ENCODE measurements at places on chromosomes 7 and 10.

- no peak for DNase-seq
Observed at GRCh38 chr10:84294766-84295447, 33.5 kb upstream of the CCSER2 start.

DNA sequence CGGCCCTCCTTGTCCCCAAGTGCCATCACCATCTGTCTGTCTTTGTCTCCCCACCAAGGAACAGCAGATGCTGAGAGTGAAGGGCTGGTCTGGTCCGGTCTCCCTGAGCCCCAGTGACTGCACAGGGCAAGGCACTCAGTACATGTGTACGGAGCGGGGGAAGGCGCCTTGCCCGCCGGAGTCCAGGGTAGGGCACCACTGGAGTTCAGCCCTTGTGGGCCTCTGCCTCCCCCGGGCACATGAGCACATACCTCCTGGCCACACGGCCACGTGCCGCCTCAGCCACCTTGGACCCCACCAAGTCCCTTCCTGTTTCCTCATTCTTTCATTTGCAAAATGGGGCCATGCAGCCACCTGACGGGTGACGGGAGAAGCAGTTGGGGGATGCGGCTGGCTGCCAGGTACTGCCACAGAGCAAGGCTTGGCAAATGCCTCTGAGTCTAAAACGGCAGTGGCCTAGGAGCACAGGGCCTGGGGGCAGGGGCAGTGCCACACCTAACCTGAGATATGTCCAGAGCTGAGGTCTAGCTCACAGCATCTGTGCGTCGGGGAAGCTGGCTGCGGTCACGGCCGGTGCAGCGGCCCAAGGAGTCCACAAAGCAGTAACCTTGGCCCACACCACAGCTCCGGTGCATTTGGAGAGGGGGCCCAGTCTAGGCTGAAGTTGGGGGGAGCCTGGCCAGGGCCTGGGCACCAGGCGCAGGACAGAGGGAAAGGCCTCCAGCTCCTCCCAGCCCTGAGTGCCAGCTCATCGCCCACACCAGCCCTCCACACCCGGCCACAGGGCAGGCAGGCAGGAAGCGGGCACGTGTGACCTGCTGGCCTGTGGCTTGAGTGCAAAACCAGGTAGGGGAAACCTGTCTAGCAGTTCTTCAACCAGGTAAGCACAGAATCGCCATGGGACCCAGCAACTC lies 5.2 kb downstream of the ADAP1 start:
- DNase-seq = no peak

- no peak for DNase-seq
Observed at GRCh38 chr7:84196084-84196503, 1.5 kb upstream of the SEMA3A start.

GRCh38 chr10:114053946-114054345 lies 10.3 kb downstream of the ADRB1 start:
- DNase-seq = no peak

- no peak for DNase-seq
Observed at GRCh38 chr10:6912424-6912823, 332.3 kb upstream of the PRKCQ start.

DNA sequence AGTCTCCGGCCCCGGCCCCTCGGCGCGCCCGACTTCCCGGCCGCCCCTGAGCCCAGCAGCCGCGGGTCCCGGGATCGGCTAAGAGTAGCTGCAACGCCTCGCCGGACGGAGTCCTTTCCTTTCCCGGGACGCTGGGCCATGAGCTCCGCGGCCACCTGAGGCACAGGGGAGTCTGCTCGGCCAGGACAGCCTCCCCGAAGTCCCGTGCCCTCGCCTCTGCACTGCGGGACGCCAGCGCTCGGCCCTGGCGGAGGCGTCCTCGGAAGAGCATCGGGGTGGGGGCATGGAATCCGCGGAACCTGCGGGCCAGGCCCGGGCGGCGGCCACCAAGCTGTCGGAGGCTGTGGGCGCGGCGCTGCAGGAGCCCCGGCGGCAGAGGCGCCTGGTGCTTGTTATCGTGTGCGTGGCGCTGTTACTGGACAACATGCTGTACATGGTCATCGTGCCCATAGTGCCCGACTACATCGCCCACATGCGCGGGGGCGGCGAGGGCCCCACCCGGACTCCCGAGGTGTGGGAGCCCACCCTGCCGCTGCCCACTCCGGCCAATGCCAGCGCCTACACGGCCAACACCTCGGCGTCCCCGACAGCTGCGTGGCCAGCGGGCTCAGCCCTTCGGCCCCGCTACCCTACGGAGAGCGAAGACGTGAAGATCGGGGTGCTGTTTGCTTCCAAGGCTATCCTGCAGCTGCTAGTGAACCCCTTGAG lies 502 bp downstream of the SLC18A3 start:
- no peak for DNase-seq

DNA sequence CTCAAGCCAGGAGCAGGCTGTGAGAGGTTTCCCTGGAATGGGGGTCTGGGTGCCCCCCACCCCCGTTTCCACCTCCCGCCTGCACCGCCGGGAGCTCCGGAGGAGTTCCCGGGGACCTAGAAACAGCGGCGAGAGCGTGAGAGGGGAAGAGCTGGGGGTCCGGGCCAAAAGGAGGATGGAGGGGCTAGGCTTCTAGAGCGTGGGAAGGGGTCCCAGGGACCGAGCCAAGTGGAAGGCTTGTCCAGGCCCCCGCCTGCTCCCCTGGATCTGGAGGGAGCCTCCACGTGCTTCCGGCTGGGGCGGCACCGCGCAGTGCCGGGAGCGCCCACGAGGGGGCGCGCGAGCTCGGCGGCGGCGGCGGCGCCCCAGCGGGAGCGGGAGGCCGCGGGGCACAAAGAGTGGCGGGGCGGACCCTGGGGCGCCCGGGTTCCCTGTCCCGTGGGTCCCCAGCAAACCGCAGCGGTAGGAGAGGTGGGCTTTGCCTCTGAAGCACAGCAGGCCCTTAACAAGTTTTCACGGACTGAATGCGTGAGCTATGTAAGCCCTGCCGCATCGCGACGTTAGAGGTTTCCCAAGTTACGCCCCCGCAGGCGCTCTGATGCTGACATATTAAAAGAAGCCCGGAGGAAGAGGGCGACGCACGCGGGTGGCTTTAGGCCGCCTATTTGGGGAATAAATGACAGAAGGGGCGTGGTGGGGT lies 104.4 kb upstream of the LRRC4 start:
- DNase-seq = no peak

- no peak for DNase-seq
Observed at GRCh38 chr10:24501056-24501711, 222.5 kb downstream of the ARHGAP21 start.

DNA sequence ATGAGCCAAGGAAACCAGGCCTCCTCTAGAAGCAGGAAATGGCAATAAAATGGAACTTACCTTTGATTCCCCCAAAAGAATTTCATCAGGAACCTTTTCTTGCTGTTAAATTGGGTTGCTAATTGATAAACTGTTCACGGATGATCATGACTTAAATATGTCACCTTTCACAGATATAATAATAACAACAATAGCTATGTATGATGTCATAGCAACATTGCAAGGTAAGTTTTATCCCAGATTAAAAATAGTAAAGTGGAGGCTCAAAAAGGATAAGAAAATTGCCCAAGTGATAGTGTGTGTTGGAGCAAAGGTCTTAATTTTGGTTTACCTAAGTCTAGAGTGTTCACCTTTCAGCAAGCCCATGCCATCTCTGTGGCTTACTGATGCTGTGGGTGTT lies 357.6 kb upstream of the CELF2 start:
- no peak for DNase-seq

DNA sequence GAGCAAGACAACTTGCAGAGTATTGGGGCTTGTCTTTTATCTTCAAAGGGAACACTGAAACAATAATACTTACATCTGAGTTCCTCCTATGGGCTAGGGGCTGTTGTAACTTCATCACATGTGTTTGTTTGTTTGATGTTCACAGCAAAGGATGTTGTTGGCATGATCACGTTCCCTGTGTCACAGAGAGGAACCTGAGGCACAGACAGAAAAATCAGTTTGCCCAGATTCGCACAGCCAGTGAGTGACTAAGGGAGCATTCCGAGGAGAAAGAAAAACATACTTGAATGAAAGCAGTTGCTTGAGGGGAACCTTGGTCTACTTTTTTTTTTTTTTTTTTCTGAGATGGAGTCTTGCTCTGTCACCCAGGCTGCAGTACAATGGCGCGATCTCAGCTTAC lies 87.2 kb upstream of the PFKP start:
- no peak for DNase-seq

- DNase-seq = no peak
Observed at GRCh38 chr7:5596896-5597246, 173.2 kb upstream of the TNRC18 start.

- DNase-seq = no peak
Observed at GRCh38 chr10:91702620-91703019, 69.7 kb upstream of the PPP1R3C start.

DNA sequence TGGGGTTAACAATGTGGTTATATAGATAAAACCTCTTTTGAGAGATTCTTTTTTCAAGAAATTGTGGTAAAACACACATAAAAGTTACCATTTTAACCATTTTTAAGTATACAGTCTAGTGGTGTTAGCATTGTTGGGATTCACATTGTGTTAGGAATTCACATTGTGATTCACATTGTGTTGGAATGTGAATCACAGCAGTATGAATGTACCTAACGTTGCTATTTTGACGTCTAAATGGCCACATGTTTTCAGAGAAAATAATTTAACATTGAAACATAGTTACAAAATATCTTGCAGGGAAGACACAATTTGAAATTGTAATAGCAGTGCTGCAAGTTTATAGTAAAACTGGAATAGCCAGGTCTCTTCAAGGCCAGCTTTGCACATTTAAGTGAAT lies 129.0 kb downstream of the BICC1 start:
- no peak for DNase-seq

- DNase-seq = no peak
Observed at GRCh38 chr7:105796365-105796764, 80.0 kb downstream of the ATXN7L1 start.

- no peak for DNase-seq
Observed at GRCh38 chr10:106310596-106310995, 853.9 kb downstream of the SORCS1 start.

DNA sequence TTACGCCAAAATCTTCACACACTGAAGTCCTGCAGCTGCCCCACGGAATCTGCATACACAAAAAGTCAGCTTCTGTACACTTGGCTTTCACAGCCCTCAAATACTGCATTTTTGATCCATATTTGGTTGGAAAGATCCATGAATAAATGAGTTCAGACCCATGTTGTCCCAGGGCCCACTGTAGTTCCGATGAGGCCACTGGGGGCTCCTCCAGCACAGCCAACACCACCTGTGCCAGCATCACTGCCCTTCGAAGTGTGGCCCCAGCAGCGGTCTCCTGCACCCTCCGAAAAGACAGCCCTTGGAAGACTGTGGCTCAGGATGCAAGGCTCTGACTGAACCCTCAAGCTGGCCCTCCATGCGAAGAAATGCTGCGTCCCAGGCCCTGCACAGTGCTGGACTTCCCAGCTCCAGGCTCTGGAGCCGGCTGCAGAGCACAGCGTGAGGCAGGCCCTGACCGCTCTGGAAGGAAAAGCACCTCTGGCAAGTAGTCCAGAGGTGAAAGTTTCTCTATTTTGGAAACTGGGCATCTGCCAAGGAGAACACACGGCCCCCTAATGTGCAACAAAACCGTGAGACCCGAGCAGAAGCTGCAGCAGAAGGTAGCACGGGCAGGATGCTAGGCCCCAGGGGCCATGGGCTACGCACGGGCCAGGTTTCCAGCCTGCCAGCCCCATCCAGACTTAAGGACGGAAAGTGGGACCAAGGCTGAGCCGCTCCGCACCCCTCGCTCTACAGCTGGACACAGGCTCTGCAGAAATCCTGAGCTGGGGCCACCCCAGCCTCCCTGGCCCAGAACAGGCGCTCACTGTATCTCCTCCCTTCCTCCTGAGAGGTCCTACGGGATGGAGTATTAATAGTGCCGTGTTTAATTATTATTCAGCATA lies 62.6 kb downstream of the PTPRN2 start:
- no peak for DNase-seq

DNA sequence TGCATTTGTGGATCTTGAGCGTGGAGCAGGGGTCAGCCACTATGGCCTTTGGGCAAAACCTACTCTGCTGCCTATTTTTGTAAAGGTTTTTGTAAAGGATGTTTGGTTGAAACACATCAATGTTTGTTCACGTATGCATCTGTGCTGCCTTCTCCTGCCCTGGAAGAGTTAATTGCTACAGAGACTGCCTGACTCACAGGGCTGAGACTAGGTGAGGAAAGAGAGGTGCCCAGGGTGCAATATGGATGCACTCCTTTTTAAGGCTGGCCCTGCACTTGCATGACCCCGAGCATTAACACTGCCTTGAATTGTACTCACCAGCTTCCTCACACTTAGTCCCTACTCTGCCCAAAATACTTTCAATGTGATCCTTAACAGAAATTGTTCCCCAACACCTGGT lies 20.9 kb upstream of the NAMPT start:
- no peak for DNase-seq

GRCh38 chr10:95795602-95796001 lies 39.6 kb downstream of the ENTPD1 start:
- DNase-seq = no peak

GRCh38 chr7:130632111-130632510 lies 36.4 kb downstream of the COPG2 start:
- DNase-seq = no peak

DNA sequence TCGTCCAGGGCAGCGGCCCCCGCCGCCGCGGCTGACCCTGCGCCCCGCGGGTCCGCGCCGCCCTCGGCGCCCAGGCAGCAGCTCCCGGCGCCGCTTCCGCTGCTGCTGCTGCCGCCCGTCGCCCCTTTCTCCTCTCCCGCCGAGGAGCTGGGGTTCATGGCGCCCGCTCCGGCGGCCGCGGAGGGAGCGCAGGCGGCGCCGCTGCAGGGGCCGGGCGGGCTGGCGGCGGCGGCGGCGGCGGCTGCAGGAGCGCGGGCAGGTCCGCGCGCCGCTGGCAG lies 286 bp downstream of the DGKI start:
- DNase-seq = no peak

- no peak for DNase-seq
Observed at GRCh38 chr10:71671994-71672946, 47.3 kb downstream of the C10orf105 start.

DNA sequence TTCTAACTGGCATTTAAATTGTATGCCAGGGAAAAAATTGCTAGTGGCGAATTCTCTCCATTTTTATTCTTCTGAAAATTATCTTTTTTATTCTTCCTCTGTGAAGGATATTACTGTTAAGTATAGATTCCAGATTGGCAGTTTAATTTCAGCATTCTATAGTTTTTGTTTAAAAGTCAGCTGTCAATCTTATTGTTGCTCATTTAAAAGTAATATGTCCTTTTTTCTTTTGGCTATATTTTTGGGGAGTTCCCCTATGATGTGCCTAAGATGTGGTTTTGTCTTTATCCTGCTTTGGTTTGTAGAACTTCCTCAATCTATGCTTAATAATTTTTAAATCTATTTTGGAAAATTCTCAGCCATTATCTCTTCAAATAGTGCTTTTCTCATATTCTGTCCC lies 135.9 kb downstream of the ARHGAP12 start:
- DNase-seq = no peak

- no peak for DNase-seq
Observed at GRCh38 chr10:32104622-32105509, 48.6 kb upstream of the KIF5B start.

GRCh38 chr7:105448181-105448580 lies 59.5 kb upstream of the SRPK2 start:
- DNase-seq = no peak

GRCh38 chr10:30055226-30055662 lies 4.1 kb downstream of the JCAD start:
- no peak for DNase-seq

- no peak for DNase-seq
Observed at GRCh38 chr7:112414855-112415490, 35.3 kb upstream of the IFRD1 start.

GRCh38 chr7:103686763-103687162 lies 240.8 kb upstream of the SLC26A5 start:
- DNase-seq = no peak
